DMS79 (cell line): ENCODE measurements at places on chromosomes 12 and 14.
A peak's percentile ranks its signal among the peaks of the same experiment; 100 is the strongest.

DNA sequence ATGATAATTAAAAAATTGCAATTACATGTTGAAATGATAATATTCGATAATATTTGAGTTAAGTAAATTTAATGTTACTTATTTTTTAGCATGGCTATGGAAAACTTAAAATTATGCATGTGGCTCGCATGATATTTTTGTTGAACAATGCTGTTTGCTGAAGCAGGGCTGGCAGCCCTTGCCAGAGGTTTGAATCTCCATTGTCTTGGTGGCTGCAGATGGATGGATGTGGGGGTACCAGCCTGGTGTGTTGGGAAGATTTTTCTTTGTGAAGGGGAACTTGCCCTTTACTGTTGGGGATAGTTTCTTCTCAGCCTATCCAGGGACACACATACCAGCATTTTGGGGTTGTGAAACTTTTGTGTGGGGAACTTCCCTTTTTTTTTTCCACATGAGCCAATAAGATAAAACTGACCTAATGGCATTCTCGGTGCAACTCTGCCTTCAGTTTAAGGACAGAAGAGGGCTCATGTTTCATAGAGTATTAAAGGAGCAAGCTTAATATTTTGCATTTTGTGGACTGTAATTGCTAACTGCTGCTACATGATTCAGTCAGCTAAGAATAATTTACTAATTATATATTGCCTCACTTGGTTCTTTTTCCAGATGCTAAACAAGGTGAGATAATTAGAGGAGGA lies 8.8 kb downstream of the RASSF3 start:
- DNase-seq: no peak

- DNase-seq: no peak
Observed at GRCh38 chr14:61591862-61592261, 103.5 kb upstream of the HIF1A start.

GRCh38 chr14:100359881-100360280 lies 36.7 kb downstream of the SLC25A47 start:
- no peak for DNase-seq

DNA sequence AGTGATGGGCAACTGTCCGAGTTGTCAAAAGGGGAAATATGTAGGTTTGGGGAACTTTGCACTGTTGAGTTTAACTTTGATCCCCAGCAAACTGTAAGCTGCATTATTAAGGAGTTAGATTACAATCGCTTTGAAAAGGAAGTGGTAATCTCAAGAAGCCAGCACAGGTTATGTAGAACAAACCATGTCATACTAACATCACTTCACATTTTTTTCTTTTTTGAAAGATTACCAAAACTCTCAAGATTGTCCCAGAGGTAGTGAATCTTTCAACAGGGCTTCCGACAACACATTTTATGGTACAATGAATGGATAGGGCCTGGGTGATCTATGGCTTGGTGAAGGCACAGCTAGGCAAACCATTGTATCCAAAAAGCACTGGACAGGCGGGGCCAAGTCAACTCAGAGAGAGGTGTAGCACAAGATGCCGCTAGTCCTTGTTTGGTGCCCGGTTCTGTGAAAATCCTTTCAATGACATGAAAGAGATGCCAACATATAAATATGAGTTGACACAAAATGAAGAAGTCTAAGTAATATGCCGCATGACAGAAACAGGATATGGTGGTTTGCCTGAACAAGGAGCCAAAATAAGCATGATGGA lies 24.3 kb upstream of the PARP11 start:
- no peak for DNase-seq

- no peak for DNase-seq
Observed at GRCh38 chr14:22740020-22740419, 26.5 kb upstream of the OXA1L start.

GRCh38 chr14:37237094-37237493 lies 39.4 kb downstream of the MIPOL1 start:
- no peak for DNase-seq

GRCh38 chr14:22594156-22594716 lies 3.9 kb upstream of the ABHD4 start:
- DNase-seq: no peak

DNA sequence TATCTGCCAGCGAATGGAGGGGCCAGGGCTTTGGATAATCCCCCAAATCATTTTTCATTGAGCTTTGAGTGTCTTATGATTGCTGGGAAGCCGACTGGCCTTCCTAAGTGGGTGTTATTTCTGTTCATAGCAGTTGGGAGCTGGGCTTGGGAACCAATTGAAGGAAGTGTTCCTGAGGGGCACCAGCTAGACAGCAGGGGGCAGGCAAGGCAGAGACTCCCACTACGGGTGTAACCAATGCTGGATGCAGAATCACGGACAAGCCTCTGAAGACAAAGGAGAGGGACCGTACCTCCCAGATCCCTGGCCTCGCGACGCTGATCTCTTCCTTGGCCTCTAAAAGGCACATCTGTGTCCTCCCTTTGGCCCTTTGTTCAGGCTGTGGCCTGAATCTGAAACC lies 149.0 kb upstream of the PRMT8 start:
- DNase-seq: peak; percentile 92
